ENCODE measurements at places on chromosomes 5 and 9.

DNA sequence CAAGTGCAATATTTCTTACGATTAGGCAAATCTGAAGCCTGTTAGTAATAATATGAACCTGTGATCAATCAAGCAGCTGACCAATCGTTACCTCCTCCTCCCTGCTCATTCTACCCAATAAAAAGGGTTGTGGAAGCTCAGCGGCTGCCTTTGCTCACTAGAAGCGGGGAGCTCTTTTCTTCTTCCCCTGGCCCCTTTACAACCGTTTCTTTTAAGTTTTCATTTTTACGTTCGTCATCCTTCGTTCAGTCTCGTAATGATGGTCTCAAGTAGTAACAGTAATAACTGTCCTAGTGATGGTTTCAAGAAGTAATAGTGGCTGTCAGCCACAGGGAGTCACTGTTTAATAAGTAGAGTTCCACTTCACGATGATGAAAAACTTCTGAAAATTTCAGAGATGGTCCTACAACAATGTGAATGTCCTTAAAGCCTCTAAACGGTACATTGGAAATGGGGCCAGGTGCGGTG, 6.2 kb downstream of the UGT3A2 start:
- DNase-seq, result no peak

GRCh38 chr5:119828541-119828940, 199.2 kb downstream of the FAM170A start:
- no peak for DNase-seq

DNA sequence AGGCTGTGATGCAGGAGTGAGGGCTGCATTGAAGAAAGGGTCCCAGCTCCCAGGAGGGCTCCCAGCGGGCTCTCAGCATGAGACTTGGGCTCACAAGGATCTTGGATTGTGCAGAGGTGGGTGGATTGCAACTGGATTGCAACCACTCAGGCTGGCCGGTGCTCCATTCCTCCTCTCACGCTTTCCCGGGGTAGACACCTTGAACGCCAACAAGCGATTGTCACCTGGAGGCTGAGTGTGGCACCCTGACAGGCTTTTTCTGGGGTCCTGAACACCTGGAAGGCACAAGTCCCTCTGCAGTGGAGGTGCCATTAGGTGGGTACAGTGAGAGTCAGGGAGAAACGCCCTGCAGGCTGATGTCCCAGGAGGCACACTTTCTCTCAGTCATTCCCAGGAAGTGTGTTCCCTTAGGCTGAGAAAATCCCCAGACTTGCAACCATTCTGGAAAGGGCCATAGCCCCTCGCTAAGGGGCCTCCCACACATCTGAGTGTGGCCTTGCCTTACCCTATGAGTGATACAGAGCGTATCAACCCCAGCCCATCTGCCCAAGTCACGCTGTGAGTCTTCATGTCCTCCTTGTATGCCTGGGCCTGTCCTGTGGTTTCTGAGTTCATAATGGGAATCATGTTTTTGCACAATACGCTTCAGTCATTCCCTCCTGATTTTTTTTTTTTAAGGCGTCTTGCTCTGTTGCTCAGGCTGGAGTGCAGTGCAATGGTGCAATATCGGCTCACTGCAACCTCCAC, 488.1 kb downstream of the IRX1 start:
- DNase-seq, result no peak

GRCh38 chr9:129140397-129141065, 29.3 kb downstream of the PTPA start:
- DNase-seq, result no peak

GRCh38 chr9:110605565-110605964, 26.0 kb upstream of the SVEP1 start:
- no peak for DNase-seq

- no peak for DNase-seq
Observed at GRCh38 chr5:5738797-5739489, 316.5 kb downstream of the ICE1 start.

DNA sequence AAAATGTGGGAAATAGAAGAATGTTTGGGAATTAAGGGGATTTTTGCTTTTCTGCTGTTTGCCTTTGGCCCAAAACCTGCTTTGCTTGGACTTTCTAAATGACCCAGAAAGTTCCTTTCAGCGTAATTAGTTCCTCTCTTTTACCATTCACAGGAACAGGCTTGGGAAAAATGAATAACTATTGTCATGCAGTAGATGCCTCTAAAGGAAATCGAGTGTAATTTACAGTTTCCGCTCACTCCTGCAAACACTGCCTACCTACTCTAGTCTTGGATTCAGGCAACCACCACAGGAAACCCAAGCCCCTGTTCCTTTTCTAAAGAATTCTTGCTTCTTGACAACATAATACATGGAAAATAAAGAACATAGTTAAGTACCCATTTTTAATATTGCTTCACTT, 25.0 kb downstream of the TTC23L start:
- DNase-seq, result no peak

DNA sequence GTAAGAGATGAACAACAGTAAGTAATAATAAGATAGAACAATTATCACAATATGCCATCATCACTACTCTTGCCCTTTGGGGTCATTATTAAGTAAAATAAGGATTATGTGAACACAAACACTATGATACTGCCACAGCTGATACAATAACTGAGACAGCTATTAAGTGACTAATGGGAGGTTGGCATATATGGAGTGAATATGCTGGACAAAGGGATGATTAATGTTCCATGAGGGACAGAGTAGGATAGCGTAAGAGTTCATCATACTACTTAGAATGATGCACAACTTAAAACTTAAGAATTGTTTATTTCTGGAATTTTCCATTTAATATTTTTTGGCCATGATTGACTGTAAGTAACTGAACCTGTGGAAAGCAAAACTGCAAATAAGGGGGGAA, 16.6 kb downstream of the POU5F2 start:
- DNase-seq, result no peak

GRCh38 chr5:11164531-11165294, 403.7 kb upstream of the DAP start:
- DNase-seq, result no peak
